KBM-7 (cell line): ENCODE measurements at places on chromosomes 11 and 22.

DNA sequence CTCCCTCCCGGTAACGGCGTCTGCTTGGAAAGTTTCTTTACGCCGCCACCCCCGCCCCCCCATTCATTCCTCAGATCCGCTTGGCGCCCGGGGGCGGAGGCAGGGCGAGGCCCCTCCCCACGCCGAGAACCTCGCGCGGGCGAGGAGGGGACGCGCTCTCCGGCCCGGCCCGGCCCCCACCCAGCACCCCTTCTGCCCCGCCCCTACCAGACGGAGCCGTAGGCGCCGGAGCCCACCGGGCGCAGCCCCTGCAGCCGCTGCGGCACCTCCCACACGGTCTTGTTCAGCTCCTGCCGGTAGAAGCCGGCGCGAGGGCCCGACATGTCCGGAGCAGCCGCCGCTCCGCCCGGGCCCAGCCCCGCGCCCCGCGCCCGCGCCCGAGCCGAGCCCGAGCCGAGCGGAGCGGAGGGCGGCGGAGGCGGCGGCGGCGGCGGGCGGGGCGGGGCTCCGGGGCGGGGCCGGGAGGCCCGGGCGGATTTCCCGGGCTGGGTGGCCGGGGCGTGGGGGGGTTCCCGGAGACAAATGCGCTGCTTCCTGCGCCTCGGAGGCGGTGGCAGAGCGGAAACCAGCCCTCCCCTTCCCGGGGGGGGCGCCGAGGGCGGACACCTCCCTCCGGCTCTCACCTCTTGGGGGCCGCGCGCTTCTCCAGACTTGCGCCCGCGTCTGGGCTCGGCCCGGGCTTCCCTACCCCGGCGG lies at the start of gene MAPK11:
Gene MAPK11, minus strand, starts transcription at position 411 of the 696 bp plus-strand sequence. Its CDS starts 88 bp downstream, at position 323.
- peak; percentile 70 for DNase-seq

DNA sequence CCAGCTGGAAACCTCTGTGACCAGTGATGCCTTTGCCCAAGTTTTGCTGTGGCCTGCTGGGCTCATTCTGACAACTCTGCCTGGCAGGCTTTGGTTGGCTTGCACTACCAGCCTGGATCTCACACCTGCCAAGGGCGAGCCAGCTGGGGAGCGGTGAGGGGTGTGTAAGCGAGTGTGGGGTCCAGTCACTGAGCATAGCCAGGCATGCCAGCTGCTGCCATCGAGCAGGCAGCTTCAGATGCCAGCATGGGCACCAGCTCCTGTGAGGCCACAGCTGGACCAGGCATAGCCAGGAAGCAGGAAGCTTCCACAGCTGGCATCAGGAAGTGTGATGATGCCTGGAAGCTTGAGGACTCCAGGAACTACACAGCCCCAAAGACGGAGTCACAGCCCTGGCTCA lies 1674.6 kb downstream of the LRRC4C start:
- no peak for DNase-seq

GRCh38 chr11:134275534-134276395 lies at the start of gene GLB1L3:
GLB1L3 (plus strand) TSS chr11:134276379; CDS start chr11:134276741, 362 bp downstream.
- peak; percentile 29 for DNase-seq

DNA sequence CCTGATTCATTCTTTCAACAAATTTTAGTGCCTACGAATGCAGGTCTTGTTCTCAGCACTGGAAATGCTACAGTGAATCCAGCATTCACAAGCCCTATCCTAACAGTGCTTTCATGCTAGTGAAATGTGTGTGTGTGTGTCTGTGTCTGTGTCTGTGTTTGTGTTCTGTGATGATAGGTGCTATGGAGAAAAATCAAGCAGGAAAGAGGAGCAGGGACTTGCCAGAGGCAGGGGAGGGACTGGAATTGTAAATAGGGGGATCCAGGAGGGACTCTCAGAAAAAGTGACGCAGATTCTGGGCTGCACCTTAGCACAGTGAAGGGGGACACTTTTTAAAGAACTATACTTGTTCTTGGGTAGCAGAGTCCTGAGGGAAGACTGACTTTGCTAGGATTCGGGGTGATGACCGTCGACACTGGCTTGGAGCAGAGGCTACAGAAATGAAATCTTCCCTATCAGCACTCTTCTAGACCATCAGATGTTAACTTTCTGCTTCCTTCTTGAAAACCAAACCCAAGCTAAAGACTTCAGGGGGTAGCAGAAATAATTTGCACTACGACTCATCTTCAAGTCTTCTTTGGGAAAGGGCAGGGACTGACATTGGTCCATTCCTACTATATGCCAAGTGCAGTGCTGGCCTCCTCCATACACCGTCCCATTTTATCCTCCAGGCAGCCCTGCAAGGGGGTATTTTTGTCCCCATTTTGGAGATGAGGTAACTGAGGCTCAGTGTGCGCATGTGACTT lies 39.3 kb upstream of the PTPRJ start:
- no peak for DNase-seq

DNA sequence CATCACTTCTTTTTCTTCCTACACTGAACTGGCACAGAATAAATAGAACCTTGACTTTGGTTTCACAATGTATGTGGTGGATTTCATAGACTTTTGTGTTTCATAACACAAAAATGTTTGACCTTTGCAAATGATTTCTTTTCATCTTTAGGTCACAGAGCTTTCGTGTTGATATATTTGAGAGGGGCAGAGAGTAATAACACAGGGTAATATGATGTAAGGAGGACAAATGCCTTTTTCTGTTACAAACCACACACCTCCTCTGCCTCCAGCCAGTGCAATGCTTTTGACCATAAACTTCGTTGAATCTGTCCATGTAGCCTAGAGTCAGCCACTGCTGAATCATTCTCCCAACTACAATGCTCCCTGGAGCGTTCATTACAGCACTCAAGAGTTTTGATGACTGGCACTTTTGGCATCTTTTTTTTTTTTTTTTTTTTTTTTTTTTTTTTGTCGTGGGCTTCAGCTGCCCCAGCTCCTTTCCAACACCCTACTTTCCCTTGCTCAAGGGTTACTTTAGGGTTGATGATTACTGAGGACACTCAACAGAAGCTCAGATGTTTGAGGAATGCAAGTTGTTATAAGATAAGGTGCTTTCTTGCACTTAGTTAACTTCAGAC lies 11.4 kb upstream of the CAT start:
- peak; percentile 88 for DNase-seq

DNA sequence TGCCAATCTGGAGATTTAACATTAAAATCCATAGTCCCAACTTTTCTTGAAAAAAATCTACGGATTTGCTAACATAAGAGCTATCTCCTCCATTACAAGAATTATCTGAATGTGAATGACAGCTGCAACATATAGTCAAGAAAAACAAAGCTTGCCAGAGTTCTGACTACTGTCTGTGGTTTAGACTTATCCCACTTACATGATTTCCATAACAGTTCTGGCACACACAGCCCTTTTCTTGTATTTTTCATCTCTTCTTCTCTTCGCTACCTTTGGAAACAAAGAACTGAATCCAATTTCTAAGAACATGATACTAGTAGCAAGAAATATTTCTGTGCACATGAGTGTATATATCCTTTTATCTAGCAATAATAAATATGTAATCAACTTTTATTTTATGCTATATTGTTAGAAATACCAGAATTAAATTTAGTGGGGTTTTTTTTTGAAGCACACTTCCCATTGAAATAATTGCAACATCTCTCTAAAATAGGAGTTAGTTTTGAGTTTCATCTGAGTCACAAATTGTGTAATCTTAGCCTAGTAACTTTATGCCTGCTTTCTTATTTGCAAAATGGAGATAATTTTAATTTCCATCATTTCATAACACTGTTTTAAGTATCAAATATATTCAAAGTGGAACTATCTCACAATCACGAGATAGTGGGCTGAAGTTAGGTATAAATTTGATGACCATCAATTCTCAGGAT lies 1217.6 kb downstream of the JRKL start:
- no peak for DNase-seq

- DNase-seq, result no peak
These were observed 102.6 kb upstream of the SPON1 start for GRCh38 chr11:13859892-13860291.

- peak; percentile 90 for DNase-seq
These were observed 12.8 kb downstream of the DGCR2 start for GRCh38 chr22:19109198-19110063.

DNA sequence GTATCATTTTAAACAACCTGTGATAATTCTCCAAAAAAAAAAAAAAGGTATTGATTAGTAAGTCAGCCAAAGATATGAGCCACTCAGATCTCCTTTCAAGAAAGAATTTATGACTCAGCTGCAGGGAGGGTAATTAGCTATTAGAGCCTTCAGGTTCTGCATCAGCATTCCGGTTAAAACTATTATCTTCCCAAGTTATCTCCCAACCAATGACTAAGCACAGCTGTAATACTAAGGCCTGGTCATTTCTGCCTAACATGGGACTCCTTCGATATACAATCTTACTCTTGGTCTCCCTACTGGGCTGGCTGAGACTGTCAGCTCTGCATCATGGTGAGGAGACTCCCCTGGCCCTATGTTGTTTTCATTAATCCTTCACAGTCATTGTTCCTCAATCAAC lies 60.4 kb downstream of the SBF2 start:
- no peak for DNase-seq

DNA sequence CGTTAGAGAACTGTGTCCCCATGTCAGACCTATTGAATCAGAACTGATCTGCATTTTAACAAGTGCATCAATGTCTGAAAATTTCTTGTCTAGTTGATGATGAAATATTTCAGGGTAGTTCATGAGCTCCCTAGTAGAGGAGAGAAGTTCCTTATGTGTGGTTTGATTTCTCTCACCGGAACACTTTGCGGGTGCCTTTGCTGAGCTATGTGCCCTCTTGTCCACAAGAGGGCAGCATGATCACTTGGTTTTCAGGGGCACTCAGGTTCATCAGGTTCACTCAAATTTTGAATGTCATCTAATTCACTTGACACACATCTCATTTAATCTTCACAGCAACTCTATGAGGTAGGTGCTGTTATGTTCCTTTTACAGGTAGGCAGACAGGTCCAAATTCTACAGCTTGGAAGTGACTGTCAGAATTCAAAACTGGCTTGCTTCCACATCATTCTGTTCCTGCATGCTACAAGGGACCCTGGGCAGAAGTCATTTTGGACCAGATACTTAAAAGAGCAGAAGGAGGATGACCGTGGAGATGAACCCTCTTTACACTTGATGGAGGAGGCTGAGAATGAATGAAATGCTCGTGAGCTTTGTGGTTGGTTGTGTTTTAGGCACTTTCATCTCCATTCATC lies 55.6 kb downstream of the P4HA3 start:
- peak; percentile 86 for DNase-seq

DNA sequence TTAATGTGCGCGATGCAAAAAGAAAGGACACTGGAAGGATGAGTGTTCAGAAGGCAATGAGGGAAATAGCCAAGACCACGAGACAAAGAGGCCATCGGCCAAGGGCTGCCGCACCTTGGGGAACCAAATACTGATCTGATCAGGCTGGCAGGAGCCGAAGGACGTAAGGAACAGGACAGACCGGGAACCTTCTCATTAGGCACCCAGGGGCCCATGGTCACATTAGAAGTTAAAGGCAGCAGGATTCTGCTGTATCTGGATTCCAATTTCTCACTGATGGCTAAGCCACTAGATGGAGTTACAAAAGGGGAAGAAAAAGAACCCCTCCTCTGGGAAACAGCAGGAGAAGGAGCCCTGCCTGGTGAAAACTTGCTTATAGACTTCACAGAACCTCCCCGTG lies 28.8 kb upstream of the CPT1A start:
- DNase-seq, result peak; percentile 19

GRCh38 chr11:10320736-10321465 lies 16.0 kb downstream of the ADM start:
- no peak for DNase-seq

DNA sequence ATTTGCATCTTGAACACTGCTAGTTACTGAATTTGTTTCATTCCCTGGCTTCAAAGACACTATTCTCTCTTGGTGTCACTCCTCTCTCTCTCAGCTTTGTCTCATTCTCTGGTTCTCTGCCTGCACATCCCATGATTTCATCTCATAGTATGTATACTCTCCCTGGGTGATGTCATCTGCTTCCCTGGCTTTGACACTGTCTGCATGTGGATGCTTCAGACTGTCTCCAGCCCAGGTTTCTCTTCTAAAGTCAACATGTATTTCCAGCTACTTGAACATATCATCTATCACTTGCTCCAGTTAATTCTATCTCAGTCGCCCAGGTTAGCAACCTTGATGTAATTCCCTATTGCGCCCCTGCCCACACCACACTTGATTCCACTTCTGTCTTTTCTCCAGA lies 9.3 kb upstream of the ACAT1 start:
- DNase-seq, result no peak
